ENCODE measurements at places on chromosomes 11 and 22. TPM values are rescaled to one million over a fixed set of nuclear protein-coding genes. Genes with fewer than 3 reads are reported as not detected.

Gene OR8D4
- not detected for total RNA-seq

- H3K27me3 ChIP-seq = peaks cover 25% of the 10 kb centered on the region
- no peak overlapping the region for H3K27ac ChIP-seq
- no peaks in the 10 kb centered on the region for H3K4me1 ChIP-seq
- no peak overlapping the region for H3K4me3 ChIP-seq
- no peaks in the 10 kb centered on the region for H3K36me3 ChIP-seq
- no peak for DNase-seq
These were observed 208.5 kb downstream of the TENM4 start for GRCh38 chr11:79232346-79232745.

DNA sequence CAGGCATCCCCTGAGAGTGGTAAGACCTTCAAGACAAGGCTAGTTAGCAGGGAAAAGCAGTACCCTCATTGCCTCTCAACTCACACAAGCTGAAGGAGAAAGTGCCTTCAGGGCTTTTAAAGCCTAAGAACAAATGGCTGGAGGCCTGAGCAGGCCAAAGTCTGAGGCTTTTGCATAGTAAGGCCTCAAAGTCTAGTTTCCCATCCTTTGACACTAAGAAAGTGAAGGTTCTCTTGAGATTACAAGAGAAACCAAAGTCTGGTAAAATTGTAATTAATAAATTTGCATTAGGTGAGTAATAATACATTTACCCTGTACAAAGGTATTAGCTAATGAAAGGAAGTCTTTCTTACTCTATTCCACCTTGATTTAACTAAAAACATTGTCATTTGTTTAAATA is 47.0 kb upstream of the CCDC89 start:
- no peaks in the 10 kb centered on the region for H3K36me3 ChIP-seq
- no peak overlapping the region for H3K4me3 ChIP-seq
- H3K27me3 ChIP-seq = no peaks in the 10 kb centered on the region
- peaks cover 5% of the 10 kb centered on the region for H3K4me1 ChIP-seq

DNA sequence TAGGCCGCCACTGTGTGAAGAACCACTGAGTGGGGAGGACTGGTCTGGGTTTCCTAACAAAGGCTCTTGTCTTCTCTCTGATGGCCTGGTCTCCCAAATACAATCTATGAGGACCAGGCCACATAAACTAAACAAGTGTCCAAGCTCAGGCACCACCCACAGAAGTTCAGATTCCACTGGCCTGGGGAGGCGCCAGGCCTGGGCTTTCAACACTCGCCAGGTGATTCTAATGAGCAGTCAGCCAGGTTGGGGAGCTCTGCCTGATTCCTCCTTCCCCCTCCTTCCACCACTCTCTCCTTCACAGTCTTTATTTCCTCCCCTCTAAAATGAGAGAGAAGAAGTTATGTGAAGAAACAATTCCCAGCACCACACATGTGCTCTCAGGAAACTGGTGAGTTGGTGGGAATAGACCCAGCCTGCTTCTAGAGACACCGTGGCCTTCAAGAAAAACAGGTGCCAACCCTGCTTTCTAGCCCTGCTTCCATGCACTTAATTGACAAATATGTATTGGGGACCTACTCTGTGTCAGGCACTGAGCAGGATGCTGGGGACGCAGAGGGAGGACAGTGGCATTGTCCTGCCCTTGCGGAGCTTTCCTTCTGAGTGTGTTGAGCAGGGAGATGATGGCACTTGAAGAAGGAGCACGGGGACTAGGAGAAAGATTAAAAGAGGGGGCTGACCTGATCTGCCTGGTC is 242.5 kb downstream of the TENM4 start:
- no peak for DNase-seq
- H3K27ac ChIP-seq = no peak overlapping the region
- no peaks in the 10 kb centered on the region for H3K36me3 ChIP-seq
- peaks cover 9% of the 10 kb centered on the region for H3K27me3 ChIP-seq
- no peak overlapping the region for H3K4me3 ChIP-seq

DNA sequence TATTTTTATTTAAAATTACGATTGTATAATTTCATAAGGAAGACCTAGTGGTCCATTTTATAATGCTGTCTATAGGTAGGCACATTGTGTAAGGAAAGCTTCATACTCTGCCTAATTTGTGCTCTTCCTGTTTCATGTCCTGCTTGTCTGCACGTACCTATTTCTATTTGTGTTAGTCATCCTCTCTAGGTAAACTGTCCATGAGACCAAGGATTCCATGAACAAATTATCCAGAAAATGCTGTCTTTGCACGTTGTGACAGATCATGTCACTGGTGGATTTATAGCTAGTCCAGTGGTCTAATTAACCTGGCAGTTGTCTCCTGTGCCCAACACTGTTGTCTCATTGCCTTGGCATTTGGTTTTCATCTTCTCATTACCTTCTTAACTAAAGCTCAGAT is 44.7 kb downstream of the DNAJC24 start:
- H3K27ac ChIP-seq = no peak overlapping the region
- H3K36me3 ChIP-seq = no peaks in the 10 kb centered on the region
- no peak for DNase-seq
- H3K4me3 ChIP-seq = no peak overlapping the region
- H3K27me3 ChIP-seq = no peaks in the 10 kb centered on the region

DNA sequence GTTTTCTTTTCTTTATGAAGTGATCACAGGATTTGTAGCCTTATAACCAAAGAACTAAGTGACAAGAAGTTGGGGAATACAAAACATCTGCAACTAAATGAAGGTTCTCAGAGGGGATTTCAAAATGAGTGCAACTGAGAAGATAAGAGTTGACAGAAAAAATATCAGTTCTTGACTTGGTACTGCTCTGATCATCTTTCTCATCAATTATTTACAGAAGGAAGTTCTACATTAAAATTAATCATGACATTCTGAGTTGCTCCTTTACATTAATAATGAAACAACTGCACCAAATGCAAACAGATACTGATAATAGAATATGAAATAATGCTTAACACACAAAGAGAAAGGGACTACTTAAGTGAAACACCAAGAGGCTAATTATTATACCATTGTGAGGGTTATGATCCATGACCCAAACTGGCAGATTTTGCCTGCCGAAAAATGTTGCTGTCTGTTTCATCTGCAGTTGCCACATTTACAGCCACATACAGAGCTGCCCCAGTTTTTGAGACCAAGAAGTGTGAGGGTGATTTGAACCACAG is 561.9 kb upstream of the ANO5 start:
- no peak overlapping the region for H3K27ac ChIP-seq
- H3K4me1 ChIP-seq = no peaks in the 10 kb centered on the region
- no peaks in the 10 kb centered on the region for H3K36me3 ChIP-seq
- DNase-seq = no peak
- H3K4me3 ChIP-seq = no peak overlapping the region
- H3K27me3 ChIP-seq = no peaks in the 10 kb centered on the region

GRCh38 chr22:39183991-39184585 is 31.6 kb upstream of the CBX7 start:
- H3K27me3 ChIP-seq = no peaks in the 10 kb centered on the region
- no peak overlapping the region for H3K4me3 ChIP-seq
- DNase-seq = peak; percentile 27
- H3K4me1 ChIP-seq = no peaks in the 10 kb centered on the region
- H3K27ac ChIP-seq = no peak overlapping the region
